Activated naive CD4-positive, alpha-beta T cell treated with anti-CD3 and anti-CD28 coated beads, Interleukin-2, amount 50 U/mL, for 72 hours (primary cell): ENCODE measurements at places on chromosomes 2 and 18. TPM values are rescaled to one million over a fixed set of nuclear protein-coding genes. Genes with fewer than 3 reads are reported as not detected.

Gene ALPG
- total RNA-seq, result not detected

Gene PDE1A
- total RNA-seq, result not detected

Gene RNF144A
- 57.5 TPM for total RNA-seq

Gene CTAGE1
- total RNA-seq, result not detected

Gene COL4A4
- not detected for total RNA-seq

Gene XDH
- total RNA-seq, result not detected

Gene DSG1
- total RNA-seq, result not detected

Gene CHMP3
- total RNA-seq, result 16.3 TPM

Gene ALK
- total RNA-seq, result not detected

Gene CELF4
- total RNA-seq, result not detected

Gene HRH4
- total RNA-seq, result not detected

Gene GPR75
- total RNA-seq, result 0.55 TPM

Gene RETSAT
- 20.2 TPM for total RNA-seq

Gene SAG
- total RNA-seq, result 0.05 TPM

Gene RAD51AP2
- not detected for total RNA-seq

Gene CNNM4
- 8.9 TPM for total RNA-seq

Gene SLC16A14
- total RNA-seq, result not detected

Gene CHN1
- total RNA-seq, result 3.3 TPM

Gene EN1
- total RNA-seq, result not detected

Gene DSC2
- not detected for total RNA-seq

Gene PTRHD1
- total RNA-seq, result 24.4 TPM

Gene SLC66A3
- total RNA-seq, result 12.3 TPM

Gene PAIP2B
- 3.7 TPM for total RNA-seq

Gene EFR3B
- 0.43 TPM for total RNA-seq

Gene UGT1A3
- not detected for total RNA-seq

Gene SLC8A1
- 0.64 TPM for total RNA-seq

Gene SP3
- 161 TPM for total RNA-seq

Gene SGPP2
- 1.3 TPM for total RNA-seq

Gene ABCB6
- total RNA-seq, result 46.2 TPM

Gene MEP1B
- 0.35 TPM for total RNA-seq

Gene ACMSD
- not detected for total RNA-seq

Gene RBFA
- 33.0 TPM for total RNA-seq

Gene GLB1L
- total RNA-seq, result 6.1 TPM

Gene TRIM54
- not detected for total RNA-seq

Gene INO80B
- total RNA-seq, result 26.2 TPM

Gene ATP6V1C2
- total RNA-seq, result not detected

Gene LIPG
- total RNA-seq, result 0.11 TPM

Gene OBSL1
- 8.9 TPM for total RNA-seq

Gene SKOR2
- not detected for total RNA-seq

Gene ADAM23
- total RNA-seq, result 0.06 TPM

Gene ECEL1
- not detected for total RNA-seq

Gene TMEM185B
- 22.5 TPM for total RNA-seq

Gene SRBD1
- 18.1 TPM for total RNA-seq

Gene IL36B
- total RNA-seq, result not detected

Gene NOL4
- total RNA-seq, result not detected

Gene SFTPB
- not detected for total RNA-seq

Gene SERPINB3
- total RNA-seq, result not detected

Gene DSC3
- not detected for total RNA-seq

Gene PTPN2
- total RNA-seq, result 69.9 TPM

Gene GCC2
- 43.8 TPM for total RNA-seq

Gene KCNG3
- total RNA-seq, result 0.27 TPM

Gene CYTIP
- 417 TPM for total RNA-seq

Gene HOXD3
- not detected for total RNA-seq

Gene DES
- total RNA-seq, result not detected
